ENCODE measurements at places on chromosomes 7 and 10. TPM values are rescaled to one million over a fixed set of nuclear protein-coding genes. Genes with fewer than 3 reads are reported as not detected.
A peak's percentile ranks its signal among the peaks of the same experiment; 100 is the strongest.

DNA sequence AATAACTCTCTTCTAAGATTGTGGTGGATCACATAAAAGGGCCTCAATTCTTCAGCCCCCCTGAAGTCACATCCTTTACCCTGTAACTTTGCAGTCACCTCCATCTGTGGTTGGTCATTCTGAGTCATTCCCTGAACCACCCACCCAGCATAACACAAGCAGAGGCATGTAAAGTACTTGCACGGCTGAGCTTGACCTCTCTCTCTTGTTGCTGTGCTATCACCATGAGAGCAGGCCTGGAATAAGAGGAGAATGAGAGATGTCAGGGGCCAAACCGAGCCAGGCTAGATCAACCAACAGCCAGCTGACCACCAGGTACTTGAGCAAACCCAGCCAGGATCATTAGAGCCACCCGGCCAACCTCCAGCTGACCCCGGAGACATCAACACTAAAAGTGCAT lies 13.5 kb upstream of the STK17A start:
- H3K36me3 ChIP-seq, result no peaks in the 10 kb centered on the region
- H3K27ac ChIP-seq, result no peak overlapping the region
- H3K4me3 ChIP-seq, result no peak overlapping the region
- no peak for DNase-seq
- no peaks in the 10 kb centered on the region for H3K27me3 ChIP-seq

DNA sequence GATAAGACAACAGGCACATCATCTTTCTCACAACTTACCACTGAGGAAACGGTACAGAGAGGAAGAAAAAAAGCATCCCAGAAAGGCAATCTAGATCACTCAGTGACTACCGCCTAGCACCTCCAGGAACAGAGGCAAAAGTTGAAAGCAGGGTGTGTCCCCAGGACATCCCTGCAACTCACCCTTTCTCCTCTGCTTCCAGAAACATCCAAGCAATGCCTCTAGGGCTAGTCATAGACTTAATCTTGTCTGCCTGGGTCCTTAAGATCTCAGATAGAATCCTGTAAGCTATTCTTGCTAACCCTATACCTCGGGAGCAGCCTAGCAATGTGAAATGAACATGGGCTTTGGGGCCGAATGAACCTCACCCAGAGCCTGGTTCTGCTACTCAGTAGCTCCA lies 18.8 kb upstream of the PDCD4 start:
- H3K4me1 ChIP-seq, result peaks cover 9% of the 10 kb centered on the region
- no peak for DNase-seq
- H3K27ac ChIP-seq, result no peak overlapping the region
- H3K27me3 ChIP-seq, result no peaks in the 10 kb centered on the region
- no peak overlapping the region for H3K4me3 ChIP-seq
- no peaks in the 10 kb centered on the region for H3K36me3 ChIP-seq

GRCh38 chr10:86225103-86225782 lies 141.4 kb downstream of the GRID1 start:
- no peaks in the 10 kb centered on the region for H3K27me3 ChIP-seq
- no peak for DNase-seq
- no peak overlapping the region for H3K4me3 ChIP-seq
- H3K27ac ChIP-seq, result no peak overlapping the region

DNA sequence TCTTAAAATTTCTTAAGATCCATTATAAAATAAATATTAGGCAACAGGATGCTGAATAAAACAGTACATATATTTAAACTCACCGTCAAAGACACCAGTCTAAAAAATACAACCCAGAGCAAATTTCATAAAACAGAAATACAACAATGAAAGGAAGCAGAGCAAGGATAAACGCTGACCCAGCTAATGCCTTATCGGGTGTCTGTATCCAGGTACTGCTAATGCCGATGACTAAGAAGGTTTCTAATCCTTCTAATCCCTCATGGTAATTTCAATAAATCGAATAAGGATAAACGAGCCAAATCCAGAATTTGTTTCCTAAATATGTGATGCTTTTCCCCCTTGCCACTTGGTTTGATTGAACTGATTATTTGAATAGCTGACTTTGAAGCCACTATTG lies 1.7 kb downstream of the HYCC1 start:
- H3K36me3 ChIP-seq, result no peaks in the 10 kb centered on the region
- no peak for DNase-seq
- H3K4me3 ChIP-seq, result peak overlapping the region; percentile 99

DNA sequence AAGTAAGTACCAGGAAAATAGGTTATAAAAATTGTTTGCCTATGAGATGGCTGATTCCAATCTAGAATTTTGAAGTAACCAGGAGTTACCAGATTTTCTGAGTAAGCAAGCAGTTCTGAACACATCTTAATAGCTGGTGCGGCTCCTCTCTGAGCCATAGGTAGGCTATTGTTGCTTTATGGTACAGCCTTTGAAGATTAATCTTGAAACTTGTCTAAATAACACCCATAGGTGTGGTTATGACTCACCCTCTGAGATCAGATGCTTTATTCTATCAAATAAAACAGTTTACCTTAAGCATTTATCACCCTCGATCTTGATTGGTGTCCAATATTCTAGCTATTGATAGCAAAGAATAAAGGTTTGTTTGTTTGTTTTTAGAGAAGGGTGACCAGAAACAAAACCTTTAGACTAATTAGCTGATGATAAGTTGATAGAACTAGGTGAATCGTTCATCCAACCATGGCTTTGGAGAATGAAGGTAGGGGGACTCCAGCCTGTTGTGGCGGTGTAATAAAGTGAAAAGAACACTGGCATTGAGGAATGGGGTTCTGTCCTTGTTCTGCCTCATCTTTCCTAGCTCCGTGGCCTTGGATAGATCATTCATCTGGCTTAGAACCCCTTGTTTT lies 72.2 kb downstream of the VTI1A start:
- no peaks in the 10 kb centered on the region for H3K4me1 ChIP-seq
- no peaks in the 10 kb centered on the region for H3K27me3 ChIP-seq
- no peak overlapping the region for H3K4me3 ChIP-seq
- no peaks in the 10 kb centered on the region for H3K36me3 ChIP-seq
- H3K27ac ChIP-seq, result no peak overlapping the region

DNA sequence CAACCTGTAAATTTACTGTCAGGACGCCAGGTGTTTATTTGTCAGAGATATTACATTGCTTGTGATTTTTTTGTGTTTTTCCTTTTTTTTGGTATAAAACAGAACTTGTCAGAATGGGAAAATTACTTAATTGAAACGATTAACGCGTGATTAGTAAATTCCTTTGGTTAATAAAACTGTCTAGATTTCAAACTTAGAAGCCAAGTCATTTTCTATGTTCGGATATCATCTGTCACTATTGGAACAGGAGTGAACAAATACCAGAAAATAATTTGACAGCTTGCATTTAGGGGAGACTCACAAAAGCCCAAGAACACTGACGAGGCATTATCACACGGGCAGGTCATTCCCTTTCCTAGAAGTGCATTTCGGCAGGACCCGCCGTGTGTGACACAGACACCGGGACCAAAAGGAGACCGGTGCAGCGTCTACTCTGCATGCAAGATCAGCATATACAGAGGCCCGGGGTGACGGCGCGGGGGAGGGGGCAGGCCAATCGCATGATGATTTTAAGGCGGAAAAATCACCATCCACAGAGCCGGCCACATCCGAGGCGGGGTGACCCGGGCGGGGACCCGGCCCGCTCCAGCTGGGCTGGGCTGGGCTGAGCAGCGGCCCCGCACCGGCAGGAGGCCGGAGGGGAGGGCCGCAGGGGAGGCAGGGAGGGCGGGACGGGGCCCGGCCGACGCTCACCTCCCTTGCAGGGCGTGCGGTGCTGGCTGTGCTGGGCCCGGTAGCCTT lies 841 bp downstream of the GLUD1 start:
- no peaks in the 10 kb centered on the region for H3K27me3 ChIP-seq
- DNase-seq, result peak; percentile 79
- H3K36me3 ChIP-seq, result no peaks in the 10 kb centered on the region
- no peaks in the 10 kb centered on the region for H3K4me1 ChIP-seq
- peak overlapping the region; percentile 82 for H3K4me3 ChIP-seq

GRCh38 chr10:51700228-51700817 lies 928 bp upstream of the CSTF2T start:
- peaks cover 40% of the 10 kb centered on the region for H3K4me1 ChIP-seq
- no peak for DNase-seq
- peak overlapping the region; percentile 73 for H3K4me3 ChIP-seq
- no peaks in the 10 kb centered on the region for H3K36me3 ChIP-seq
- no peaks in the 10 kb centered on the region for H3K27me3 ChIP-seq
- peak overlapping the region; percentile 92 for H3K27ac ChIP-seq

DNA sequence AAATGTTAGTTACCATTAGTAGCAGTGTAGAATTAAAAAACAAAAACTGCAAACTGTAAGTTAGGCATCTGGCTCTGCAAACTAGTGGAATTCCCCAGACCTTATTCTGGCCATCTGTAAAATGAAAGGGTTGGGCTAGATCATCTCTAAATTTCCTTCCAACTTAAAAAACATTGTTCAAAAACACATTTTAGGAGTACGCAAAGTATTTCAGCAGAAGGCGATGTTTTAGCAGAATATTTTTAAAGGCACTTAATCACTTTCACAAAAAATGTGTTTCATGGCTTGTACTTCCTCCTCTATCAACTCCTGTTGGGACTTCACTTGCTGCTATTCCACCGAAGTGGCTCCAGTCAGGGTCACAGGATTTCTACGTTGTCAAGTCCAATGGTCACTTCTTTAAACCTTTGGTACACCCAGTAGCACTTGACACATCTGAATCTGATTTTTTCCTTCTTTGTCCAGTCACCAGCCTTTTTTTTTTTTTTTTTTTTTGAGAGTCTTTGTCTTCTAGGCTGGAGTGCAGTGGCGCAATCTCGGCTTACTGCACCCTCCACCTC lies 169.0 kb downstream of the AHR start:
- no peaks in the 10 kb centered on the region for H3K27me3 ChIP-seq
- DNase-seq, result no peak
- H3K36me3 ChIP-seq, result no peaks in the 10 kb centered on the region
- H3K27ac ChIP-seq, result no peak overlapping the region
- no peak overlapping the region for H3K4me3 ChIP-seq

GRCh38 chr7:93442478-93443224 lies 131.9 kb downstream of the CALCR start:
- no peak overlapping the region for H3K27ac ChIP-seq
- no peak for DNase-seq
- no peaks in the 10 kb centered on the region for H3K36me3 ChIP-seq
- H3K4me1 ChIP-seq, result no peaks in the 10 kb centered on the region
- H3K27me3 ChIP-seq, result no peaks in the 10 kb centered on the region
- H3K4me3 ChIP-seq, result no peak overlapping the region

DNA sequence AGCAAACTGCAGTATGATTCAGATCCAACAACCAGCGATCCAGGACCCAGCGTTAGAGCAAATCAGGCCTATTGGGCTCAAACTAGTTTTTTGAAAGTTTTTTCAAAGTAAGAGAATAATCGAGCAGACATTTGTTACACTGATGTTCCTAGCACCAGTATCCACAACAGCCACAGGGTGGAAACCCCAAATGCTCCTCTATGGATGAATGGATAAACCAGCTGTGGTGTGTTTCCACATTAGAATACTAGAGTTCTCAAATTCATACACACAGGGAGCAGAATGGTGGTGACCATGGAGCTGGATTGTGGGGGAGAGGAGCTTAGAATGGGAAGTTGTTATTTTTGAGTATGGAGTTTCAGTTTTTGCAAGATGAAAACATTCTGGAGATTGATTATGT lies 60.7 kb downstream of the PDIA4 start:
- no peak overlapping the region for H3K4me3 ChIP-seq
- DNase-seq, result no peak
- H3K36me3 ChIP-seq, result no peaks in the 10 kb centered on the region
- no peaks in the 10 kb centered on the region for H3K27me3 ChIP-seq
- H3K27ac ChIP-seq, result no peak overlapping the region
- H3K4me1 ChIP-seq, result peaks cover 6% of the 10 kb centered on the region

DNA sequence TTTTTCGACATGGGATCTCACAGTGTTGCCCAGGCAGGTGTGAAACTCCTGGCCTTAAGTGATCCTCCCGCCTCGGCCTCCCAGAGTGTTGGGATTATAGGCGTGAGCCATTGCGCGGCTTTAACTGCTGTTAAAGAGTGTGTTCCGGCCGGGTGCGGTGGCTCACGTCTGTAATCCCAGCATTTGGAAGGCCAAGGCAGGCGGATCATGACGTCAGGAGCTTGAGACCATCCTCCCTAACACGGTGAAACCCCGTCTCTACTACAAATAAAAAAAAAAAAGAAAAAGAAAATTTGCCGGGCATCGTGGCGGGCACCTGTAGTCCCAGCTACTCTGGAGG lies 1.1 kb downstream of the RABGEF1 start:
- H3K27ac ChIP-seq, result peak overlapping the region; percentile 99
- H3K4me3 ChIP-seq, result peak overlapping the region; percentile 100
- no peaks in the 10 kb centered on the region for H3K4me1 ChIP-seq
- H3K36me3 ChIP-seq, result no peaks in the 10 kb centered on the region
- DNase-seq, result no peak
- no peaks in the 10 kb centered on the region for H3K27me3 ChIP-seq

The OR9A2 gene
- not detected for total RNA-seq

The FRMPD2 gene
- total RNA-seq, result 1.2 TPM

The FKBP9 gene
- total RNA-seq, result 73.3 TPM

Data from right atrium auricular region (tissue), 2 donors.